CMK (cell line): ENCODE measurements at places on chromosomes 3 and 15.

DNA sequence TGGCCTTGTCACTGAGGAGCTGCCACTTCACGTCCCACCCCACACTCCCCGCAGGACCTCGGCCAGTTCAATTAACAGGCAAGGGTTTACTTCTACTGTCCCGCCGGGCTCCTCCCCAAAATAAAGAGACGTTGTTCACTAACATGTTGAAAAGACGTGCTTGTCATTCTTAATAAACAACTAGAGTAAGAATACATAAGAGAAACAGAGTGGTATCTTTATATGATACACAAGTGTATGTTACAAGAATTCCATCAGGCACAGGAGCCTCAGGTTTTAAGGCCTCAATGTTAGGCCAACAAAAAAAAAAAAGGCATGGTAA, 326 bp upstream of the IMPDH2 start:
- no peak for DNase-seq

DNA sequence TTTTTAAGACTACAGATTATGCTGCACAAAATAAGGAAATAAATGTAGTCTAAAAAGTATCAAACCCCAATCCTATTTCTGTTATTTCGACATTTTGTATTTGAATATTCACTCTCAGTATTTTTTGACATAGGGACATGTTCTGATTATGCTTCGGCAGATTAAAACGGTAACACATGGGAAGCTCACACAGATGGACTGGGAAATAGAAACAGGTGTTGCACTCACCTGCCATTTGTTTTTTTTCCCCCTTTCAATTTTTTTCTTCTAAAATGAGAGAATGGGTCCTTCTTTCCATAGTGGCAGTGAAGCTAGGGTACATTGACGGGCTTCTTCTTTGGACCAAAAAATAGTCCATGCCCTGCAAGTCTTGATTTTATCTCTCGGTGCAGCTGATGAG, 163.1 kb downstream of the MYRIP start:
- no peak for DNase-seq

- DNase-seq = no peak
Observed at GRCh38 chr15:41387646-41388045, 14.7 kb downstream of the NDUFAF1 start.

DNA sequence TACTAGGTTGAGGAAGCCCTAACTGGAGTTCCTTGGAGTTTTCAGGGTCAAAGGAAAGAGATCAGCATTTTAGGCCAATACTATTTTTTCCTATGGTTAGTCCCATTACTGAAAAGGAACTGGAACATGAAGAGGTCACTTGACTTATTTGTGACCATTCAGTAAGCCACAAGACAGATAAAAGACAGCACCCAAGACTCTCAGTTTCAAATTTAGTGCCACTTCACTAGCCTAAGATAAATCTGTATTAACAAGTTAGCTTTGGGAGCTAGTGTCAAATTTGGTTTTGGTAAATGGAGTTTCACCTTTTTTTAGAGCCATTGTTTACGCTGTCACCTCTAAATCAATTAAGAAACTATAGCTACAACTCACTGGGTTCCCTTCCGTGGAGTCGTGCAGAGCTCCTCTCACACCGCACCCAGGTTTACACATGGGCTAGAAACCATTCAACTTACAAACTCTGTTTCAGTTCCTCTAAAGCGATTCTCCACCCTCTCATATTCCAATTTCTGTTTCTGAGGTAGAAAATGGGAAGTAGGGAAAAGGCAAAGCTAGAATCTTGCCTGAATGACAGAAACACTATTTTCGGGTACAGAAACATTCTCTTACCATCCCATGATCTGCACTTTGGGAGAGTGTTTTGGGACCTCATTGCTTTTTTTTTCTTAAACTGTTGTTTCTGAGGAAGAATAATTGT, 14.4 kb downstream of the CCDC32 start:
- no peak for DNase-seq

GRCh38 chr15:34621675-34622074, 38.2 kb upstream of the GOLGA8B start:
- no peak for DNase-seq

GRCh38 chr3:107523289-107523538, 452 bp downstream of the BBX start:
- no peak for DNase-seq

GRCh38 chr3:154095832-154096421, 25.3 kb upstream of the ARHGEF26 start:
- DNase-seq = no peak

DNA sequence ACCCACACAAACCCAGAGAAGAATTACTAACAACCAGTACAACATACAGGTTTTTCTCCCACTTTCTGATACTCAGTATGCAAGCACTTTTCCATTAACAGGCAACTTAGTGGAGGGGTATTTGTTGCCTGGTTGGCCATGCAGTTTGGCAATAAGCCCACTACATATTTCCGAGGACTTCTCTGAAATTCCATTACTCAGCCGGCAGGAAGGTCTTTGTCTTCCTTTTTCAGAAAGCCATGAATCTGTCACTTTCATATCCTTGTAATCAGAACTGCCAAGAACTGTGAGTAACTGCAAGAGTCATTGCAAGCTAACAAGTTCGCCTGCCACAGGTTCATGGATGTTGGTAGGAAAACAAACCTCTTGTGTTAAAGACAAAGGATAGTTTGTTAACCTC, 422.3 kb upstream of the ROBO1 start:
- DNase-seq = no peak

- no peak for DNase-seq
Observed at GRCh38 chr3:81967393-81967792, 205.9 kb upstream of the GBE1 start.
